ENCODE measurements at places on chromosomes 5 and 9.

DNA sequence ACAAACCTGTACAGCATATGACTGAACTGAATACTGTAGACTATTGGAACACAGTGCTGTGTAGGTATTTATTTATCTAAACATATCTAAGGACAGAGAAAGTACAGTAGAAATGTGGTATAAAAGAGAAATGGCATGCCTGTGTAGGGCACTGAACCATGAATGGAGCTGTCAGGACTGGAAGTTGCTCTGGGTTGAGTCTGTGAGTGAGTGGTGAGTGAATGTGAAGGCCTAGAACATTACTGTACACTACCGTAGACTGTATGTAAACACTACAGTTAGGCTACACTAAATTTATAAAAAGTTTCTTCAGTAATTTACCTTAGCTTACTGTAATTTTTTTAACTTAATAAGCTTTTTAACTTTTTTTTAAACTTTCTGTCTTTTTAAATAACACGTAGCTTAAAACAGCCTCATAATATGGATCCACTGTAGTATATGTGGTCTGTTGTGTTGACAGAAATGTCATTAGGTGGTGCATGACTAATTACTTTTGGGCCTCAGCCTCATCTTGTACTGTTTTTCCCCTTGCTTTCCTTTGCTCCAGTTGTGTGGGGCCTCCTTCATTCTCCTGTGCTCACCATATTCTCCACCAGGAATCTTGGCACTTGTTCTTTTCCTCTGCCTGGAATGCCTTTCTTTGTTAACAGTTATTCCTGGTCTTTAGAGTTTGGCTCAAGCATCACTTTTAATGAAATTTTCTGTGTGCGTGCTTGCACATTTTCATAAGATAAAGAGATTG, 8.8 kb downstream of the SPIN1 start:
- no peak for DNase-seq

DNA sequence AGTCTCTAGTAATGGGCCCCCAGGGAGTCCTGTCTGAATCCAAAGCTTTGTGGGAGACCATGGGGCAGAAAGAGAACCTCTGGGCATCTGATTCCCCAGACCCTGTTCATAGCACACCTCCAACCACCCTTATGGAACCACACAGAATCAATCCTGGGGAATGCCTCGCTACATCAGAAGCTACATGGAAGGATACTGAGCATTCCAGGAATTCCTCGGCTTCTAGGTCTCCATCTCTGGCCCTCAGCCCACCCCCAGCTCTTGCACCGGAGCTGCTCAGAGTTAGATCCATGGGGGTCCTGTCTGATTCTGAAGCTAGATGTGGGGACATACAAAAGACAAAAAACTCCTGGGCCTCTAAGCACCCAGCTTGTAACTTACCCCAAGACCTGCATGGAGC, 28.4 kb downstream of the VCP start:
- no peak for DNase-seq

DNA sequence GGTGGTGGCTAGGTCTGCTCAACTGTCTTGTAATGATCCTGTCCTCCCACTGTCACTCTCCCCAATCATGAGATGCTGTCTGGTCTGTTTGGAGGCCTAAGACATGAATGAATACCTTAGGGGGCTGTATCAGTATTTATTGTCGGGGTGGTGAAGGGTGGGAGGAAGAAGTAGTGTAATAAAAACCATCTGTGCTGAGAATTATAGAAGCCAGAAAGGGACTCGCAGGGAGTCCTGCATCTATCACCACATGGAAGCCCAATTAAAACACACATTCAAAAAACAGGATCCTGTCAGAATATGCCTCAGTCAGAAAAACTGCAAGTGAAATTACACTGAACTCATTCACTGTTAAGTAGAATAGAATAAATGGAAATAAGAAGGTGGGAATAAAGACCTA, 1134.3 kb upstream of the C9orf72 start:
- DNase-seq: no peak

DNA sequence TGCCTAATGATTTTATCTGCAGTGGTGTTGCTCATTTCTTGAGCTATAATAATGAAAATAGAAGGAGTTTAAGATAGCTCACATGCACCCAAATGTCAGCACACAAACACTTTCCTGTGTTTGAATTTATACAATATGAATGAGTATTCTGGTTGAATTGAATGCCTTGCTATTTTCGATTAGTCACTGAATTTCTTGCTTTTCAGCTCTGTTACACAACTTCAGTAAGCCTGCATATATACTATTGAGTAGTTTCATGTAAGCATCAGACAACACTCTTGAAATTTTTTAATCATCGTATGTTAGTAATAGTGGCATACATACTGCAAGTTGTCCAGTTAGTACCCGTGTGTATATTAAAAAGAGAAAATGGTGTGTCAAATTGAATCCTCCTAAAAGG, 281.5 kb upstream of the GRIA1 start:
- no peak for DNase-seq

DNA sequence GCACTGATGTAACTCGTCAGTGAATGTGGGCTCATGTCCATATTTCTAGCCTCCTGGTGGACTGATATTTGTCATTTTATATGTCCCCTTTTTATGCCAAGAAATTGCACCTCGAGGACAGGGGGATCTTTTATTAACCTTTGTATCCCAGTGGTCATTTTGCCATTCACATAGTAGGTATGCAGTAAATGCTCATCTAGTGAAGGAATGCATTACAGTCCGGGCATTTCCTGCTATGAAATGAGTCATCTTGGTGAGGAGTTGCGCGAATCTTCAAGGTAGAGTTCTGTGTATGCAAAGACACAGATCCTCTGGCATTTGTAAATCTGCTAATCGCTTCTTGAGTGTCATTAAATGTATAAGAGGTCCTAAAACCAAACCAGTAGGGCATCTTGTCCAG, 755.5 kb upstream of the ADAMTS16 start:
- no peak for DNase-seq

DNA sequence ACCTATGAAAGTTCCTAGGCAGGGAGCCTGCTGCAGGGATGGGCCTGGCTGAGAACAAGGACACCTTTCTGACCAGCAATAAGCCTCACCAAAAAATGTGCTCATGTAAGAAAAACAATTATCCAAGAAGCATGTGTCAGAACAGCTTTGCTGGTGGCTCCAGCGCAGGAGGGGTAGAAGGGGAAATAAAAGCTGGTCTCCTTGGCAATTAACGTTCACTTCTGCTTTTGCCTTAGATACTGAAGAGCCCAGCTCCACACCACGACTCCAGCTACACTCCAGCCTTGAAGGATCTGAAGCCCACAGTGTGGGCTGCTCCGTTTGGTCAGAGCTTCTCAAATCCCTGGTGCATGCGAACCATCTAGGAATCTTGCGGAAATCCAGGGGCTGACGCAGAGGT, 107.6 kb upstream of the PHYKPL start:
- DNase-seq: no peak
